ENCODE measurements at places on chromosomes 2 and 18. TPM values are rescaled to one million over a fixed set of nuclear protein-coding genes. Genes with fewer than 3 reads are reported as not detected.

TRAPPC12 gene
- 29.8 TPM for polyA plus RNA-seq

GATA6 gene
- not detected for polyA plus RNA-seq

TMEM178A gene
- not detected for polyA plus RNA-seq

HOXD4 gene
- polyA plus RNA-seq: not detected

CROCC2 gene
- not detected for polyA plus RNA-seq

LINC00305 gene
- polyA plus RNA-seq: not detected

SH2D6 gene
- not detected for polyA plus RNA-seq

IKZF2 gene
- polyA plus RNA-seq: 0.26 TPM

C18orf54 gene
- polyA plus RNA-seq: 0.44 TPM

HRH4 gene
- polyA plus RNA-seq: not detected

Measured in naive thymus-derived CD4-positive, alpha-beta T cell (primary cell).